ENCODE measurements at places on chromosomes 13 and 19.

GRCh38 chr13:44929692-44930091, 59.6 kb downstream of the NUFIP1 start:
- H3K4me3 ChIP-seq: no peak overlapping the region
- no peak for DNase-seq
- peaks cover 9% of the 10 kb centered on the region for H3K36me3 ChIP-seq
- H3K4me1 ChIP-seq: peaks cover 3% of the 10 kb centered on the region
- H3K27ac ChIP-seq: no peak overlapping the region
- H3K27me3 ChIP-seq: peaks cover 49% of the 10 kb centered on the region

- no peaks in the 10 kb centered on the region for H3K36me3 ChIP-seq
- H3K4me1 ChIP-seq: peaks cover 15% of the 10 kb centered on the region
- peak overlapping the region; percentile 87 for H3K27ac ChIP-seq
- peaks cover 11% of the 10 kb centered on the region for H3K27me3 ChIP-seq
Observed at GRCh38 chr19:15812060-15812722, 3.3 kb downstream of the OR10H1 start.

- no peaks in the 10 kb centered on the region for H3K4me1 ChIP-seq
- no peak overlapping the region for H3K4me3 ChIP-seq
- H3K27ac ChIP-seq: no peak overlapping the region
Observed at GRCh38 chr13:65808061-65808460, 1422.1 kb downstream of the PCDH9 start.

- peaks cover 64% of the 10 kb centered on the region for H3K27me3 ChIP-seq
- H3K4me1 ChIP-seq: peaks cover 4% of the 10 kb centered on the region
- no peak overlapping the region for H3K27ac ChIP-seq
- peaks cover 5% of the 10 kb centered on the region for H3K36me3 ChIP-seq
- H3K4me3 ChIP-seq: no peak overlapping the region
Observed at GRCh38 chr13:102569488-102569887, 27.3 kb upstream of the TPP2 start.

DNA sequence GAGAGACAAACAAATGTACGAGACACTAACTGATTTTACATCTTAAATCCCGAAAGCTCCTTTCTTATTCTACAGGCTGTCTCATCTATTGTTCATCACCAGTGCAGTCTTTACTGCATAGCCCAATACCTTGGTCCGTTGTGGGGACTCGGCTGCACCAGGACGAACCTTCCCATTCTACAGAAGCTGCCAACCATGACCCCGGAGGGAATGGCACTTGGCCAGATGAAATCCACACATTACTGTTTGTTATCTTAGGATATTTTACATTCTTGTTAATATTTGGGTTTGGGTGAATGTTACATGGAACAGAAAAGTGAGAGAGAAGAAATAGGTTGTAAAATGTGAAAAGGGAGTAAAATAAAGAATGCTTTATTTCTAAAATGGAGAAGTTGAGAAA, 195.1 kb downstream of the RFC3 start:
- peaks cover 21% of the 10 kb centered on the region for H3K27me3 ChIP-seq
- H3K36me3 ChIP-seq: no peaks in the 10 kb centered on the region
- H3K4me3 ChIP-seq: no peak overlapping the region
- DNase-seq: no peak
- no peak overlapping the region for H3K27ac ChIP-seq

DNA sequence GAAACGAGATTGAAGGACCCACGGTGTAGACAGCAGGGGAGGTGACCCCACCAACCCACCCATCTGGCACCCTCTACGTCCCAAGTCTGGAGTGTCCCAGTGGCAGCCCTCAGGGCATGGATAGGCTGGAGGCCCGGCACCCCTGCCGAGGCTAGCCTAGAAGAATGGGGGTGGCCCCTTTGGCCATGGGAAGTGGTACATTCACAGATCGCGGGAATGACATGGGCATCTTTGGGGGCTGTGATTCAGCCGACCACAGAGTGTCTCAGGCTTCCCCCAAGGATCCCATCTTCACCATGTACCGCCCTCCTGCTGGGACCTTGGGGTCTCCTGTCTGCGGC, 11.3 kb upstream of the MKNK2 start:
- no peaks in the 10 kb centered on the region for H3K36me3 ChIP-seq
- H3K4me1 ChIP-seq: peaks cover 24% of the 10 kb centered on the region
- peak overlapping the region; percentile 80 for H3K27ac ChIP-seq
- H3K27me3 ChIP-seq: no peaks in the 10 kb centered on the region

DNA sequence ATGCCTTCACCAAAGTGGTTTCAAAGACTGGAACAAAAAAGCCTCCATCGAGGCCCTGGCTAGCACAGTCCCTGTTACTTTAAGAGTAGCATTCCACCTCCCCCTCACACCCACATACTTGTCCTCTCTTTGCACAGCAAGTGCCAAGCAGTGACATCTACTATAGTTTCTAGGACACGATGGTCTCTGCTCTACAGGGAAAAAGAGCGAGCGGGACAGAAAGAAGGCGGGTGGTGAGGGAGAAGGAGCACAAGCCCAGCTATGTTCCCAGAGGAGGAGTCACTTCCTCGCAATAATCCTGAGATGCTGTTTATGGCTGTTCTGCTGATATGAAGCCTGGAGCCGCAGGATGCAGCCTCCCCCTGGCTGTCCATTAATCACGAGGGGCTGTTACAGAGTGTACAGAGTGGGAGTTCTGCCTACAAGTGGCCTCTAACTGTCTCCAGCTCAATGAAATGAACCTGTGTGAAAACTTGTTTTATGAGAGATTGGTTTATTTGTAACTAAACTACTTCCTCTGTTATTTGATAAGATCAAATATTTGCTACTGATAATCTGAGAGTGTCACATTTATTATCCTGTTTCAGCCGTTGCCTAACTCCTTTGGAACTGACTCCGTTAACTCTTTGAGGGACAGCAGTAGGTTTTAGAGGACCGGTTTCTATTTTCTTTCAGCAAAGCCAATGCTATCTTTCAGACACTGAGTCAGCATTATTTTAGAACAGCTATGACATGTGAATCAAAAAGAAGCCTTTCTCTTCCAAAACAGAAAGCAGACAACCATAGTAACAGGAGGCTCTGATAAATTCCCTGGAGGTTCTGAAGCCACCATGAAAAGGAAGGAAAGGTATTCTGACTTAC, 208.0 kb downstream of the SPRY2 start:
- H3K4me3 ChIP-seq: no peak overlapping the region
- H3K27me3 ChIP-seq: no peaks in the 10 kb centered on the region
- no peaks in the 10 kb centered on the region for H3K4me1 ChIP-seq
- H3K36me3 ChIP-seq: no peaks in the 10 kb centered on the region

DNA sequence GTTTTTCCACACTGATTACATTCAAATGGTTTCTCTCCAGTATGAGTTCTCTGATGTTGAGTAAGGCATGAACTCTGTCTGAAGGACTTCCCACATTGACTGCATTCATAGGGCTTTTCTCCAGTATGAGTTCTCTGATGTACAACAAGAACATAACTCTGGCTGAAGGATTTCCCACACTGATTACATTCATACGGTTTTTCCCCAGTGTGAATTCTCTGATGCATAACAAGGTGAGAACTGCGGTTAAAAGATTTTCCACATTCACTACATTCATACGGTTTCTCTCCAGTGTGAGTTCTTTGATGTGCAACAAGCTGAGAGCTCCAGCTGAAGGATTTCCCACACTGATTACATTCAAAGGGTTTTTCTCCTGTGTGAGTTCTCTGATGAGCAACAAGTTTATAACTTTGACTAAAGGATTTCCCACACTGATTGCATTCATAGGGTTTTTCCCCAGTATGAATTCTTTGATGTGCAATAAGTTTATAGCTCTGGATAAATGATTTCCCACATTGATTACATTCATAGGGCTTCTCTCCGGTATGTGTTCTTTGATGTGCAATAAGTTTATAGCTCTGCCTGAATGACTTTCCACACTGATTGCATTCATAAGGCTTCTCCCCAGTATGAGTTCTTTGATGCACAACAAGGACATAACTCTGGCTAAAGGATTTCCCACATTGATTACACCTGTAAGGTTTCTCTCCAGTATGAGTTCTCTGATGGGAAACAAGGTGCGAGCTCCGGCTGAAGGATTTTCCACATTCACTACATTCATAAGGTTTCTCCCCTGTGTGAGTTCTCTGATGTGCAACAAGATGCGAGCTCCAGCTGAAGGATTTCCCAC, 23.5 kb downstream of the ZNF180 start:
- peaks cover 10% of the 10 kb centered on the region for H3K36me3 ChIP-seq
- H3K27me3 ChIP-seq: no peaks in the 10 kb centered on the region
- H3K27ac ChIP-seq: peak overlapping the region; percentile 17
- no peak for DNase-seq
- peak overlapping the region; percentile 6 for H3K4me3 ChIP-seq

GRCh38 chr13:41259875-41260501, 3.4 kb downstream of the MTRF1 start:
- no peak for DNase-seq
- no peaks in the 10 kb centered on the region for H3K27me3 ChIP-seq
- H3K27ac ChIP-seq: no peak overlapping the region
- no peak overlapping the region for H3K4me3 ChIP-seq

GRCh38 chr13:104983601-104984000, 1551.9 kb downstream of the EFNB2 start:
- DNase-seq: no peak
- no peak overlapping the region for H3K4me3 ChIP-seq
- no peaks in the 10 kb centered on the region for H3K27me3 ChIP-seq
- H3K27ac ChIP-seq: no peak overlapping the region
- H3K4me1 ChIP-seq: peaks cover 13% of the 10 kb centered on the region
- no peaks in the 10 kb centered on the region for H3K36me3 ChIP-seq

- no peak overlapping the region for H3K27ac ChIP-seq
- H3K4me3 ChIP-seq: no peak overlapping the region
- H3K27me3 ChIP-seq: peaks cover 32% of the 10 kb centered on the region
- H3K4me1 ChIP-seq: peaks cover 9% of the 10 kb centered on the region
- DNase-seq: no peak
Observed at GRCh38 chr13:24213932-24214331, 53.4 kb downstream of the SPATA13 start.

DNA sequence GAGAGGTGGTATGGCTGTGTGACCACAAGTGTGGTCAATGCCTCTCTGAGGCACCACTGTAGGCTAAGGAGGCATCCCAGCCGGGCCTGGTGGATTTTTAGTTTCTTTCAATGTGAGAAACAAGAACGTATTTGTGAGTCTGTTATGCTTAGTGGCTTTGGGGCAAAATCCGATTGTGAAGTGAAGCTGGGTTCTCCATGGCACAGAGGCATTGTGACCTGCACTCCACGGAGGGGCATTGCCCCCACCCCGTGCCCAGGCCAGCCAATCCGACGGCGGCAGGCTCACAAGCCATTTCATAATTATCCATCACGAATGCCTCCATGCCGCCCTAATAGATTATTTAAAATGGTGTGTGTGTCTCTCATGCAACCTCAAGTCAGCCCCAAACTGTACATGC, 151.6 kb downstream of the ZNF536 start:
- no peak overlapping the region for H3K4me3 ChIP-seq
- H3K4me1 ChIP-seq: no peaks in the 10 kb centered on the region
- no peak overlapping the region for H3K27ac ChIP-seq
- H3K36me3 ChIP-seq: no peaks in the 10 kb centered on the region
- no peak for DNase-seq

GRCh38 chr19:1399079-1399478, 2.3 kb downstream of the GAMT start:
- H3K4me3 ChIP-seq: no peak overlapping the region
- H3K27me3 ChIP-seq: no peaks in the 10 kb centered on the region
- no peak overlapping the region for H3K27ac ChIP-seq
- peaks cover 10% of the 10 kb centered on the region for H3K4me1 ChIP-seq
- no peak for DNase-seq

DNA sequence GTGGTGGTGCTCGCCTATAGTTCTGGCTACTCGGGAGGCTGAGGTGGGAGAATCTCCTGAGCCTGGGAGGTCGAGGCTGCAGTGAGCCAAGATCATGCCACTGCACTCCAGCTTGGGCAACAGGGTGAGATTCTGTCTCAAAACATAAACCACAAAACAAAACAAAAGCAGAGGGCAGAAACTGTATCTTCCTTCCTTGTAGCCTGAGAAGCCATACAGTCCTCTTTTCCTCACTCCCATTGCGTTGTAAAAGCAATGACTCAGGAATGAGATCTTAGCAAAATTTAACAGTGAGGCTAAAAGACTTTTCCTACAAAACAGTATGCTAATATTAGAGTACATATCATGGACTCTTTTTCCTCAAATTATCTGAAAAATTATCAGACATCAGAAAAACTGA, 130.9 kb downstream of the SHISA2 start:
- DNase-seq: no peak
- H3K27me3 ChIP-seq: no peaks in the 10 kb centered on the region
- H3K27ac ChIP-seq: no peak overlapping the region
- H3K36me3 ChIP-seq: peaks cover 3% of the 10 kb centered on the region

DNA sequence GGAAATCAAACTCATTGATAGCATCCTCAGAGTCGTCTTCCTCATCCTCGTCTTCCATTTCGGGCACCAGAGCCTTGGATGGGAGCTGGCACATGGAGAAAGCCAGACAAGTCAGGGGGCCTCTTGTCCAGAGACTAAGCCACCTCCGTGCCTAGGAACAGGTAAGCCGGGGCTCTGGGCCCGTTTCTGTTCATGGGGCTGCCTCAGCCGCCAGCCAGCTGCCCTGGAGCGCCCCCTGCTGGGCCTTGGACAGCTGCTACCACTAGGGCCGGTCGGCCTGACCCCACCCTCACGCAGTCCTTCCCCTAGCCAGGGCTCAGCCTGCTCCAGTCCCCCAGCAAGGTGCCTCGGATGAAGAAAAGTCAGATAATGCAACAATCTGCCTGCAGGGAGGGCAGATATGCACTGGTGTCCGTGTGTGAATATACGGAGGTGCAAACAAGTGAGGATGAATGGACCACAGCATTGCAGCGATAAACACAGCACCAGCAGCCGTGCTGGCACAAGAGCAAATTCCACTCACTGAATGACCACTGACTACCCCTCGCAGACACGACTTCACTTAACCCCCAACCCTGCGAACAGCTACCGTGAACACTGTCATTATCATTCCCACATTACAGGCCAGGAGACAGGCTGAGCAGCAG, 11.9 kb upstream of the PRKD2 start:
- peak overlapping the region; percentile 77 for H3K4me3 ChIP-seq
- H3K4me1 ChIP-seq: peaks cover 28% of the 10 kb centered on the region
- H3K27ac ChIP-seq: peak overlapping the region; percentile 49
- peaks cover 3% of the 10 kb centered on the region for H3K36me3 ChIP-seq
- H3K27me3 ChIP-seq: no peaks in the 10 kb centered on the region

GRCh38 chr19:15837221-15837731, 21.8 kb upstream of the OR10H1 start:
- DNase-seq: no peak
- H3K27me3 ChIP-seq: no peaks in the 10 kb centered on the region
- peak overlapping the region; percentile 97 for H3K4me3 ChIP-seq
- H3K27ac ChIP-seq: peak overlapping the region; percentile 96

DNA sequence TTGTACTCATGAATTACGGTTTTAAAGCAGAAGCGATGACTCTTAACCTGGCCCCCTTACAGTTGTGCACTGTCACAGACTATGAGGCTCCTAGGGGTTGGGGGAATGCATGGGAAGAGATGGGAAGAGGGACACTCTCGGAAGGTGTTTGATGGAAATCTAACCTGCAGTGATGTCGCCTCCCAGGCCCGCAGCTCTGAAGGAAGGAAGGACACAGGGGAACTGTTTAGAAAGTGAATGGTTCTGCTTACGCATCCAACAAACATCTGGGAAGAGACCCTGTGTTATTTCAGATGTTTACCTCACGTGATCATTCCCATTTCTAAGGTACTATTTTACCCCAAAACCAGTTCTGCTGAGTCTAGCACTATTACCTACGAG, 48.0 kb upstream of the SLC7A9 start:
- no peak for DNase-seq
- no peak overlapping the region for H3K4me3 ChIP-seq
- H3K27me3 ChIP-seq: no peaks in the 10 kb centered on the region
- H3K27ac ChIP-seq: peak overlapping the region; percentile 57
